ENCODE measurements at places on chromosomes 3 and 15.

GRCh38 chr3:27281671-27282150 is 87.5 kb downstream of the NEK10 start:
- no peak for DNase-seq

- no peak for DNase-seq
Observed at GRCh38 chr3:143727391-143727790, 120.9 kb downstream of the SLC9A9 start.

DNA sequence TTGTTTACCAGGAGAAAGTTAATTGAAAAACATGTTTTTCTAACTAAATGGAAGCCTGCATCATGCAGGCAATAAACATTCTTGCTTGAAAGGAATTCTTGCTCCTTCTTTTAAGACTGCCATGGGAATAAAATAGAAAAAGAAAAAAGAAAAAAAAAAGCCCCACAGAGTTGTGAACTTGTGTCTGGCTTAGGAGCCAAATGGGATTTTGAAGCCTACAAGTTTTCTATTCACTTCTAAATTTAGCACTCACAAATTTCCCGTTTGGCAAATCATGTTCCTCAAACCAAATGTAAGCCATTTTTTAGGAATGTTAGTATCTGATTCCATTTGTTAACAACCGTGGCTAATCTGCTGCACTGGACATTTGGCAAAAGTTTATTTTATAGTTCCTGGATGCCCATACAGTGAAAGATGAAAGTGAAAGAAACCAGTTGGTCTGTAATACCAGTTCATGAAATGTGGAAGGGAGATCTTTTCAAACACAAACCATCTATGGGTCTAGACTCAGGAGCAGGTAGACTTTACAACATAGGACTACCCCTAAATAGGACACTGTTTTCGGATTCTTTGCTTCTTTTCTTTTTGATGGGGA is 133.8 kb upstream of the GMNC start:
- DNase-seq = no peak

- no peak for DNase-seq
Observed at GRCh38 chr3:20091331-20092047, 51.2 kb downstream of the KAT2B start.

All from NCI-H187 (cell line).